Sigmoid colon (tissue), 7 donors: ENCODE measurements at places on chromosomes 3 and 15.

GRCh38 chr3:38314112-38314763, 32.1 kb downstream of the SLC22A14 start:
- DNase-seq, result no peak

DNA sequence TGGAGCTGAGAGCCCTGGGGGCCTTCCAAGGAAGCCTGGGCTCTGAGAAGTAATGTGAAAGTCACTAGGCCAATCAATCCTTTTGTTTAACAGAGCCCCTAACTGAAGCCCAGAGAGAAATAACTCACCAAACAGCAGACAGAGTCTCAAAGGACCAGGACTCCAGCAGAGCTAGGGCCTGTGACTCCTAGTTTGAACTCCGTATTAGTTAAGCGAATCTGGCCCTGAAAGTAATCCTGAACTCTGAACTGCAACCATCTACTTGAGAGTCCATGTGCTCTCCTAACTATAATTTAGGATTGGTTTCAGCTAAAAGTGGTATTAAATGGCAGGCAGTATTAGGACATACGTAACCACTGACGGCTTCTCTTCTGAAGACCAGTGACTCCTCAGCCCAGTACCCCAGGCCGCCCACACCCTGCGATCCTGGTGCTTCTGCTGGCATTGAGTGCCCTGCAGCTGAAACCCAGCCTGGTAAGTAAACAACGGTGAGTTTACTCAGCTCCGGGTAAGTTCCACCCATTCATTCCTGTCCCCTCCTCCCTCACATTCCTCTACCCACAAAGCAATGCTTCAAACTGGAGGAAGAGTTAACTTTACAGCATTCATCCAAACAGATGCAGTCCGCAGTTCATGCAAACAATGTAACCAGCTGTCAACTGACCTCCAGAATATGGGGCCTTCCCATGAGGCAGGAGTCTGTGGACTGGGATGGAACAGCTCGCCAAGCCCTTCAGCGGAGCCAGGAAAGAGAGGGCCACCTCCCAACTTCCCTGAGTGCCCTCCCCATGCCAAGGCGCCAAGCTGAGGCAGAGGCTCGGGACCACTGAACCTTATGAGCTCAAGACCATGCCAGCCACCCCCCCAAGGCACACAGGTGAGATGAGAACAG, 7.3 kb downstream of the MYO5C start:
- no peak for DNase-seq

DNA sequence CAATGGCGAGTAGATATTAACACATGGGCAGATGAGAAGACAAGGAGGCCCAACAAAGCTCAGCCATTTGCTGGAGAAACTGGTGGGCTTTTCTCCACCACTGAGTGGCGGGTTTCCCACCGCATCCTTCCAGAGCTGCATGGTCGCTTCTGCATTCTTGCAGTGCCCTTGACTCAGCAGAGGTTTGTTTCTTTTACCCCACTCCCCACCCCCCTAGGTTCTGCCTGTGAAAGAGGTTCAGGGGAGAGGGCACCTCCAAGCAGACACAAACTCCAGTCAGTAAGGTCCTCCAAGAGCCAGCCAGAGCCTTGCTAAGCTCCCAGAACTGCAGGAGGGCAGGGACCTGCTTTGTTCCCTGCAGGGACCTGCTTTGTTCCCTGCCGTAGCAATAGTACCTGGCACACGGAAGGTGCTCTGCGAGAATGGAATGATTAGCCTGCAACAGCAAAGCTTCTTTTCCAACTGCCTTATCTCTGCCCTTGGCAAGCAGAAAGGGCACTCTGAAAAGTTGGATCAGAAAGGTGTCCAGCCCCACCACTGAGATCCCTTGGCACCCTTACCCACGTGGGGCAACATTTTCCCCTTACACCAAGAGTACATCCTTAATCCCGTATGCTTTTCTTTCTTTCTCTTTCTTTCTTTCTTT, 1.4 kb downstream of the PAQR5 start:
- DNase-seq, result no peak

DNA sequence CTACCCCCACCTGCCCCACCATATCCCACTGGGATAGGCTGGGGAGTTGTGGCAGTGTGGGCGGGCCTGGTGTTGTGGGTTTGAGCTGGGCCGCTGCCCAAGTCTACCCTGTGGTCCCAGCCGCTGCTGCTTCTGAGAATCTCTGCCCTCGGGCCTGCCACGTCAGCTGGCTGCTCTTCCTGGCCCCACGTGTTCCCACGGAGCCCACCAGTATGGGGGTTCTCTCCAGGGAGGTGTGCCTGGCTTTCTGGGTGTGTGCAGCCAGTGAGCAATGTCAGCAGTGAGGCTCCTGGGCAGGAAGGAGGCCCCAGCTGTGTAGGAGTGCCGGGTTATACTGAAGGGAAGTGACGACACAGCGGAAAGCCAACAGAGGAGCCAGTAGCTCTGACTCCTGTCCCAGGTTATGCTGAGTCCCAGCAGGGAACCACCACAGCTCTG, 10.5 kb downstream of the GNAI2 start:
- DNase-seq, result no peak

DNA sequence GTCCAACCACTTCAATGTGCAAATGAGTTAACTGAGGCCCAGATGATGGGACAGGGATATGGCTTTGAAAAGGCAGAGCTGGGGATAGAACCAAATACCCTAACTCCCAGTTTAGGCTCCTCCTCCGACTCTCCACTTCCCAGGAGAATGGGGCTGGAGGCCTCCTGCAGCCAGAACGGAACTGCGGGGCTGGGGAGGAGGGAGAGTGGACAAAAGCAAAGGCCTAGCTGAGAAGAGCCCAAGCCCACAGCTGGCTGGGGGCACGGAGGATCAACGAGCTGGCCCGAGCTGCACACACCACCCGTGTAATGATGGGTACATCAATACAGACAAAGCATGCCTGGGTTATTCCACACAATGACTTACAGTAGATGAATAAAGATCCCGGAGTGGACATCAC, 74.8 kb downstream of the NUP210 start:
- DNase-seq, result no peak

DNA sequence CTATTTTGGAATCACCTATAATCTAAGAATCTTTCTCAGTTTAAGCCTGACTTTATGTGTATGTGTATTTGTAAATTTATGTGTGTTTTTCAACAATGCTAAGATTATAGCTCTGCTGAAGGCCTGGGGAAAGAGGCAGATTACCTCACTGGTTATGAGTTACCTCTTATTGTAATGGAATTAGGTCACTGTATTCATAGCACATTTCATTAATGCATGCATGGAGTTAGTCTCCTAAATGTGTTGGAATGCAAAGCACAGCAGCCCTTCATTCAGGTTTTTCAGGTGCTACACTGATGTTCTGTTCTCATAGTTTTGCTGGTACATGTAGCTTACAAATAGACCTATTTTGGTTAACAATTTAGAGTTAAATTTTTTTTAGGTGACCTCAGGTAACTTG, 9.5 kb downstream of the GPR87 start:
- no peak for DNase-seq

GRCh38 chr3:171801738-171802589, 8.3 kb downstream of the PLD1 start:
- no peak for DNase-seq

- no peak for DNase-seq
These were observed 100.0 kb downstream of the ZMAT3 start for GRCh38 chr3:178971614-178972013.

GRCh38 chr15:28868744-28869345, 16.9 kb upstream of the APBA2 start:
- DNase-seq, result no peak

GRCh38 chr3:128036119-128036518, 16.1 kb upstream of the SEC61A1 start:
- no peak for DNase-seq
